ENCODE measurements at places on chromosomes 12 and 14. TPM values are rescaled to one million over a fixed set of nuclear protein-coding genes. Genes with fewer than 3 reads are reported as not detected.

Gene HOXC13
- polyA plus RNA-seq, result not detected

- no peak for DNase-seq
Measured at GRCh38 chr12:22759769-22760674, 135.1 kb downstream of the ETNK1 start.

GRCh38 chr14:34254571-34254970, 207.5 kb downstream of the SPTSSA start:
- DNase-seq, result no peak

Gene TUBA1B
- polyA plus RNA-seq, result 333 TPM

DNA sequence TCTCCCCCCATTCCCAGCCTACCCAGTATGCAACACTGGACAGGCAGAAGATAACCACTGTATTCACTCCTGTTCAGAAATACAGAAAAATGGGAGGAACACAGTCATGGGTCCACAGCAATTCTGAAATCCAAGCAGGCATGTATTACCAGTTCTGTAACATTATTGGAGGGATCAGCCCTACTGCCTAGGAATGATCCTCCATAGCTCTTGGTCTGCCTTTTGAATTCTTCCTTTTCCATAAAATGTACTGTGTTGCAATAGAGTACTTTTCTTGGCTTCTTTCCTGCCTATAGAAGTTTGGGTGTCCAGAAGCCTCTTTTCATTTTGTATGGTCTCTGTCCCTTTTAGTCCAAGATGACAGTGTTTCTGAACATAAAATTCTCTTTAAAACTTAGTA, 46.5 kb downstream of the SPATS2 start:
- no peak for DNase-seq
